ENCODE measurements at places on chromosomes 7 and 10.

DNA sequence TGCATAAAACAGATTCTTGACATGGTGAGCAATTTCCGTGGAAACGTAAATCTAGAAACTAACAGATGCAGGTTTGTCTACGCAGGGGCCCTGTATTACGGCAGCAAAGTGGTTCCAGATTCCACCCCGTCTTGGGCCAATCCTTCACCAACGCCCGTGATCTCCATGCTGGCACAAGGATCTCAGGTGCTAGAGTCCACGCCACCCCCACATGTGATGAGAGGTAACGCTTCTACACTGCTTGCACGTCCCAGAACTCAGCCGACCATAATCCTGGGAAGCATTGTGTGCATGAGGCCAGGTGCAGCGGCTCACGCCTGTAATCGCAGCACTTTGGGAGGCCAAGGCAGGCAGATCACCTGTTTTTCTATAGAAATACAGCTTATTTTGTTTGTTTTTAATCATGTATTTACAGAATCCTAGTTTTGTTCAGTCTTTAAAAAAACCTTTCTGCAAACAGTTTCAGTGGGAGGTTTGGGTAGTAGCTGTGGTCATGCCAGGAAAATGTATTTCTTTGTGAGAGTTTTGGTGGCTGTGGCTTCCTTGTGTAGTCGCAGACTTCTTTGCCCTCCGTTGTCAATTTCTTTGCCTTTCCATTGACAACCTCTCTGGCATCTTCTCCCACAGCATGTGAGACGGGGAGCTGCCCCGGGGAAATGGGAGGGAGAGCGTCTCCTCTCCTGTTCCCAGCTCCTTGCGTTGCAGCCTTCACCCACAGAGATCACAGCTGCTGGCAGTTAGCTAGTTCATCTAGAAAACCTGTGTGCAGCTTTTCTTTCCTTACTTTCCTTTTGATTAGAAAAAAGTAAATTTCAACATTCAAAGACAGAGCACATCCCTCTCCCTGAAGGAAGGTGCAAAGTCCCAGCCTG, 35.7 kb downstream of the ITIH2 start:
- DNase-seq = no peak

- DNase-seq = no peak
Observed at GRCh38 chr10:113788604-113789083, 37.2 kb downstream of the PLEKHS1 start.

- no peak for DNase-seq
Observed at GRCh38 chr7:114924038-114924712, 2.3 kb downstream of the MDFIC start.

GRCh38 chr7:65235586-65235985, 138.1 kb upstream of the ZNF92 start:
- no peak for DNase-seq

DNA sequence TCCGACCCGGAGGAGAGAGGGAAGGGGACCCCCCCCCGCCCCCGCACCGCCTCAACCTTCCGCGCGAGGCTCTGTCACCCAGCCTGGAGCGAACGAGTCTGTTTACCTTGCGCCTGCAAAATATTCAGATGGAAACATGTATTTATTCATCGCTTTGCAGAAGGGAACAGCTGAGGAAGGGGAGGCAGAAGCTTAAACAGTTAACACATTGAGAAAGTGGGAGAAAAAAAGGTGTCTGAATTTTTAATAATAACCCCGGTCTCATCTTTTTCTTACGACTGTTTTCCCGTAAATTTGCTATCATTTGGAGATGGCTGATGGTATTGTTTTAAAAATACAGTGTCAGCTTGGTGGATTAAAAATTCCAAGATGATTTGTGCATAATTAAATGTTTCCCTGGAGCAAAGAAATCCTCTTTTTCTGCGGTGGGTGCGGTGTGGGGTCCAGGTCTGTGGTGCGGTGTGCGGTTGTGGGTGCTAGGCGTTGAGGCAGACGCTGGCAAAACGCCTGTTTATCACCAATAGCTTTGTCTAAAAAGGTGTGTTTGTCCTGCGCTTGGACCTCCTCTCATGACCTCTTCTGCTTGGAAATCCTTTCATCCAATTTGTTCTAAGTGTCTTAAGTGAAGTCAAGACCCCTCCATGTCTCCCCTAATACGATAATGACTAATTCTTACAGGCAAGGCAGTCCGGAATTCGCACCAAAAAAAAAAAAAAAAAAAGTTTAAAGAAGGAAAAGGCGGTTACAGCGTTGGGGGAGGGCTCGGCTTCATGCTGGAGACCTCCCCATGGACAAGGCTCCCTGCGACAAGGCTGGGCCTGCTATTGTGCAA, 1.6 kb downstream of the UNCX start:
- DNase-seq = no peak

GRCh38 chr7:126177782-126178181, 1075.0 kb downstream of the GRM8 start:
- no peak for DNase-seq

DNA sequence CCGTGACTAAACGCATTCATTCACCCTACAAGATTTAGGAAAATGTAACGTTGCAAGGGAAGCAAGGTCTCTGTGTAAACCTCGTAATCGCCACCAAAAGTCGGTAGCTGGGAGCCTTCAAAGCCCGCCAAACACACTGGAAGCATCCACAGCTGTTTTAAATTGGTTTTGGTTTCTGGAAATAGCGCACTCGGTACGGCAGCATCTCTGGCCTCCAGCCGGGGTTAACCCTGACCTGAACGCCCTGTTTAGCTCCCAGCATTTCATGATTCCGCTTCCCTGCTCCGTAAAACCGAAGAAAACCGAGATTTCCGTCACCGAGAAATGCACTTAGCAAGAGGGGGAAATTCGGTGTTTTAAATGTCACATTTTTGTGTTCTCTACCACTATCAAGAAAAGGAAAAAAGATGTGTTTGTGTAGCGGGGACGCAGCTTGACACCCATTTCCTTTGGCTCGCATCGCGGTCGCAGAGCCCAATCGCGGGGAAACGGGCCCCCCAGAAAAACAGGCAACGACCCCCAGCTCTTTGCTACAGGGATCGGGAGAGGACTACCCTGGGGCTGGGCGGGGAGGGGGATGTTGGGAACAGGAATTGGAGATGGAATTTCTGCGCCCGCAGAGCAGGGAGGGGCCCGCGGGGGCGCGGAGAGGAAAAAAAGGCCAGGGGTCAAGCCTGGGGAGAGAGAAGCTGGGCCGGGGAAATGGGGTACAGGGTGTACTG, 646 bp downstream of the SGCE start:
- peak; percentile 85 for DNase-seq

- DNase-seq = no peak
Observed at GRCh38 chr10:73433538-73433867, at the start of gene MSS51. MSS51 (minus strand) TSS chr10:73433561; CDS start chr10:73428284, 5,277 bp downstream.

DNA sequence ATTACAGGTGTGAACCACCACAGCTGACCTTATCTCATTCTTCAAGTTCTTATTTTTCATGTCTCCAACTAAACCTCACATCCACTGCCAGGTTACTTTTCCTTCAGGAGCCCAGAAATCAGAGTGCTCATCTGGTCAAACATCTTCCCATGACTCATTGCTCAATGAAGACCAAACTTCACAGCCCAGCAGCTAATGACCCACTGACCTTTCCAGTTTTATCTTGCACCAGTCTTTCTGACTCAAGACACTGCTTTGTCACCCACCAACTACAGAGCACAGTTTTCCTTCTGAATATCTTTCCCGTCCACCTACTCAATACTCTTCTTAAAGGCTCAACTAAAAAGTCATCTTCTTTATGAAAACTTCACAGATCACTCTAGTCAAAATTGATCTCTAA, 245.1 kb downstream of the CHCHD3 start:
- no peak for DNase-seq

DNA sequence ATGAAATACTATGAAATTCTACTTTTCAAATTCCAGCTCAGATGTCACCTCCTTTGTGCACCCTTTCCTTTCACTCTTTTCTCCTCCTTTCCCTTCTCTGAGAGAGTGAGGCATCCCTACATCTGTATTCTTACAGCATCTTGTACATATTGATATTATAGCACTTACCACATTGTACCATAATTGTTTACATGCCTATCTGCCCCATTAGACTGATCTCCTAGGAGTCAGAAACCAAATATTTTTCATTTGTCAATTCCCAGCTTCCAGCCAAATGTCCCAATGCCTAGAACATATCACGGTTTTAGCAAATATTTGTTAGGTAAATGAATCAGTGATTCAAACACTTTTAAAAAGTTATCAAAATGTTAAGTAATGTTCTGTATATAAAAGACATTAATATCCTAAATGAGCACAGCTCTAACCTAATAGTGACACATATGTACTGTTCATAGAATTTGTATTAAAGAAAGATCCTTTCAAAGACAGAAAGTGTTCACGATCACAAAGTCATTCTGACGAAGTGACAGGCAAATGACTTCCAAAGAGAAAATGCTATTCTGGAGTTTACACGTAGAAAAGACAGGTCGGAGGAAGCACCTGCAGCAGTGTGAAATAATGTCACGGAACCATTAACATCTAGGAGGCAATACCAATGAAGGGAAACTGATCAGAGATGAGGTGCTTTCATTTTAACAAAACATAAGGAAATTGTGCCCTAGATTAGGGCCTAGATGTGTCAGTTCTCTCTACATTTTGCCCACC, 774.2 kb downstream of the MAGI2 start:
- DNase-seq = no peak

DNA sequence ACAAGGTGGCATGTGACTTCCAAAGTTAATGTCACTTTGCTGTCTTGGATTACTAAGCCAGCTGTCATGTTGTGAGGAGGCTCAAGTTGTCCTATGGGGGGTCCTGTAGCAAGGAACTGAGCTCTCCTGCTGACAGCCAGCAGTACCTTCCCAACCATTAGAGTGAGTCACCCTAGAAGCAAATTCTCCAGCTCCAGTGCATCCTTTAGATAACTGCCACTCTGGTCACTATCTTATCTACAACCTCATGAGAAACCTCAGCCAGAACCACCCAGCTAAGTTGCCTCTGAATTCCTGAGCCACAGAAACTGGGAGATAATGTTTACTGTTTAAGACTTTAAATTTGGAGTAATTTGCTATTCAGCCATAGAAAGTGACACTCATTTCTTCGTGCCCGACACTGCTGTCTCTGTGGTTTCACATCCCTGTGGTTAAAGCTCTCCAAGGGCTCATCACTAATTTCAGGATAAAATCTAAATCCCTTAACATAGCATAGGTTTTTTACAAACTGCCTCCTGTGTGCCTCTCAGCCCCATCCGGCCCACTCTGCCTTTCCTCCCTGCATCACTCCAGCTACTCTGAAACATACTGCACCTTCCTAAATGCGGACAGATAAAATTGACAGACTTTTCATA, 83.5 kb downstream of the PRR15 start:
- DNase-seq = no peak

- peak; percentile 36 for DNase-seq
Observed at GRCh38 chr7:30164567-30164966, 29.8 kb downstream of the MTURN start.

- no peak for DNase-seq
Observed at GRCh38 chr7:45082031-45082830, 6.5 kb downstream of the NACAD start.

GRCh38 chr10:25896421-25896820, 37.6 kb upstream of the MYO3A start:
- no peak for DNase-seq

- DNase-seq = no peak
Observed at GRCh38 chr7:15367897-15368296, 193.9 kb downstream of the AGMO start.

- no peak for DNase-seq
Observed at GRCh38 chr7:101880282-101881054, 63.0 kb downstream of the CUX1 start.

DNA sequence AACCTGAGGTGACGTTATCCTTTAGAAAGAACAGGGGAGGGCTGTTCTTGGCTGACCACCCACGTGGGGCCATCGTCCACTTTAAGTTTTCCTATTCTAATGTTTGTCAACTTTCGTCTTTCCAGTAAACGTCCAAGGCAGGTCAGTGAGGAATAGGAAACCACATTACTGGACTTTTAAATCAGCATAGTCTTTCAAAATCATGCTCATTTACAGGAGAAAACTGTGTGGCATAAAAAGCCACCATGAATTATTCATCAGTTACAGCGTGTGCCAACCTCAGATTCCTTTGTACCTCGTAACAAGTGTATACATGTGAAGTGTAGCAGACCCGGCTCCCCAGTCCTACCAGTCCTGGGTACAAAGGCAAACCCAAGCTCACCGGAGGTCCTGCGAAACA, 25.1 kb upstream of the ABLIM1 start:
- no peak for DNase-seq

DNA sequence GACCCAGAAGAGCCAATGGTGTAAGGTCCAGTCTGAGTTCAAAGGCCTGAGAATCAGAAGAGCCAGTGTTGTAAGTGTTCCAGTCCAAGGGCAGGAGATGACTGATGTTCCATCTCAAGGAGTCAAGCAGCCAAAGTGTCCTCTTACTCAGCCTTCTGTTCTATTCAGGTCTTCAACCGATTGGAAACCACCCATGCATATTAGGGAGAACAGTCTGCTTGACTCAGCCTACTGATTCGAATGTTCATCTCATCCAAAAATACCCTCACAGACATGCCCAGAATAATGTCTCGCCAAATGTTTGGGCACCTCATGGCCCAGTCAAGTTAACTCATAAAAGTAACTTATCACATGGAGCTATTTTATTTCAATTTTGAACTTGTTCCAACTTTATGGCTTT, 2.9 kb upstream of the WDFY4 start:
- no peak for DNase-seq

GRCh38 chr10:48464871-48465736, 139.8 kb downstream of the ARHGAP22 start:
- DNase-seq = no peak

DNA sequence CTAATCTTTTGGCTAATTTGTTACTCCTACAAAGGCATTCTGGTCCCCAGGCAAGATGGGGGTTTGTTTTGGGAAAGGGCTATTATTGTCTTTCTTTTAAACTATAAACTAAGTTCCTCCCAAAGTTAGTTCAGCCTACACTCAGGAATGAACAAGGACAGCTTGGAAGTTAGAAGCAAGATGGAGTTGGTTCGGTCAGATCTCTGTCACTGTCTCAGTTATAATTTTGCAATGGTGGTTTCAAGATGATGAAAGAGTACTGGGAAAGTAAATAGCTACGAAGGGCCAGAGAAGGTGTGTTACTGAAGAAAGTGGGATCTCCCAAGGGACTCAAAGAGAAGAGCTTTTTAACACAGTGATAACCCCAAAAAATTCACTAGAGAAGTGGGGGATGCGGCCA, 10.3 kb upstream of the MYO1G start:
- DNase-seq = no peak

- no peak for DNase-seq
Observed at GRCh38 chr7:29562307-29562706, 1.3 kb upstream of the PRR15 start.
